ENCODE measurements at places on chromosomes 2 and 18.

- DNase-seq, result no peak
These were observed 51.9 kb downstream of the PTPRM start for GRCh38 chr18:7618891-7619442.

- DNase-seq, result no peak
These were observed 605.0 kb upstream of the RAB6C start for GRCh38 chr2:129374452-129374851.

DNA sequence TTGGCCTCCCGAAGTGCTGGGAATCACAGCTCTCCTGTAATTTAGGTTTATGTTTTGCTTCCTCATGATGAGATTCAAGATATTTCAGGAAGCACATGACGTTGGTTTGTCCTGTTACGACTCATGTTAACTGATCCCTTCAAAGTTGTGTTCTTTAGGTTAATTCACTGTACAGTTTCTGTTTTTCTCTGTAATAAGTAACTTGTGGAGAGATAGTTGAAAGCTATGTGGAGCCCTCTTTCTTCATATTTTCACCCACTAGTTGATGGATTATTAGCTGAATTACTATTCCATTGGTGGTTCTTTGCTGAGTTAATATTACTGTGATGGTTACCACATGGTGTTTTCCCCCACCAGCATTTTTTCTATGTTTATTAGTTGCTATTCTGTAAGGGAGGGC is 18.3 kb upstream of the CHCHD5 start:
- DNase-seq, result no peak

- no peak for DNase-seq
These were observed 5.1 kb downstream of the SPTBN1 start for GRCh38 chr2:54461261-54461660.

GRCh38 chr18:51523671-51524070 is 326.2 kb upstream of the MEX3C start:
- DNase-seq, result no peak

DNA sequence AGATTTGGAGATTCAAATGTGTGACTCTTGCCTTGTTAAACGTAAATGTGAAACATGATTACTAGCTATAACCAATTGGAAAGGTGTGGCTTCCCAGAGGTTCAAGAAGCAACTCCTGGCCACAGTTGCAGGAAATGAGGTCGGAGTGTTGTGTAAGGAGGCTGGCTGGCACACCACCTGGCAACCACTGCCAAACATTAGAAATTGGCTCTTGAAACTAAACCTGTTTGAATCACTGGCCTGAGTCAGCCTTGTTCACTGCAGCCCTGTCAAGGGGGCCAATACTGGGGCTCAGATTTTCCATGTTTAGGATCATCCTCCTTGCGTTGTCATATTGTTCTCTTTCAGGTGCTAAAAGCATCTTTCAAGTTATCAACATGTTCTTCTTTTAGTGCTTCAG is 206.3 kb downstream of the ARL6IP6 start:
- DNase-seq, result no peak

DNA sequence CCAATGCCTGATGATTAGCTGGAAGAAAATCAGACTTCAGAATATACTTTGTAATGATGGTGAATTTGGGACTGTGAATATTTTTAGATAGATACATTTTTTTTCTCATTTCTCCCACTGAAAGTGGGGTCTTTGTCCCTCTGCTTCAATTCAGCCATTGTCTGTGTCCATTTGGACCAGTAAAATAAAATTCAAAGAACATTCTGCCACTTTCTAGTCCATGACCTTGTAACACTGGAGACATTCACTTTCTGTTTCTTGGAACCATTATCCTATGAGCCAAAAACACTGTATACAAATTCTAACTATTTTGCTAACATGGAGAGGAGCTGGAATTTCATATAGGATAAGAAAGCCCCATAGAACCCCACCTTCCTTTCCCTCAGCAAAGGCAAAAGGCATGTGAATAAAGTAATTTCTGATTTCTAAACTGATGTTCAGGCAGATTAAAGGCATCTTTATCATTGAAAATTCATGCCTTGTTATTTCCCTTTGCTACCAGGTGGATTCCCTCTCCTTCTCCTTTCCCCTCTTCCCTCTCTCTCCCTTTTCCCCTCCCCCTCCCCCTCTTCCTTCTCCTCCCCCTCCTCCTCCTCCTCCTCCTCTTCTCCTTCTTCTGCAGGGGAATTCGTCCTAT is 2010.4 kb upstream of the LRRTM1 start:
- DNase-seq, result no peak

DNA sequence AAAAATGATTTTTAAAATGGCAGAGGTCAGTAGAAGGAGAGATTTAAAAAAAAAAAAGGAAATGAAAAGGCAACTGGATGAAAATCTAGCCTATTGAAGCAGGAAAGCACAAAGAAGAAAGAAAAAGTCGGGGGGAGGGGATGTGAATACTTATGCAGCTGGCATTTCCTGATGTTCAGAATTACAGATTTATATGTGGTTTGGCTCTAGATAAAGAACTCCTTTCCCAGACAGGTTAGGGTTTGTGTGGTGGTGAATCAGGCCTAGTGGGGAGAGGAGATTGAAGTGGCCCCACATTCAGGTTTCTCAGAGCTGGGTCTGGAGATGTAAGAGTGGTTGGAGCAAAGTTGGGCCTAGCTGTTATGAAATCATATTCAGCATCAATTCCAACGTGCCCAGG is 394.4 kb downstream of the FIGN start:
- DNase-seq, result no peak

- no peak for DNase-seq
These were observed 155.5 kb downstream of the CLIP4 start for GRCh38 chr2:29270701-29271121.

DNA sequence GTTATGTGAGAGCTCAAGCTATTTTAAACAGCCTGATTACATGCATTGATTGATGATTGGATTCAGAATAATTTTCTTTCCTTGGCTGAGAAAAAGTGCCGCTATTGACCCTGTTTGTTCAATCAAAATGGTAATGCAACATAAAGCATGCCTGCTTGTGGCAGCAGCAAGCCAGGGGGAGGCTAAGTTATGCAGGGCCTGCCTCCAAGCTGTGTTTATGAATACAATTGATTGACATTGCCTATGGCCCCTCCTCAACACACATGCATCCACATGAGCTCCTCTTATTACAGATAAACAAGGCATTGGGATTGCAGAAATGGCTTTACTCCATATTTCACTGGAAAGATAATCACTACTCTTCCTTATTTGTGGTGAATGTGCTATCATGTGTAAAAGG is 395.6 kb downstream of the TDRD15 start:
- no peak for DNase-seq

- no peak for DNase-seq
These were observed 1.8 kb downstream of the SPEG start for GRCh38 chr2:219436491-219436890.

GRCh38 chr18:27239669-27240068 is 54.6 kb upstream of the CHST9 start:
- no peak for DNase-seq

- DNase-seq, result peak; percentile 78
These were observed 25.0 kb downstream of the FN1 start for GRCh38 chr2:215410932-215411285.

DNA sequence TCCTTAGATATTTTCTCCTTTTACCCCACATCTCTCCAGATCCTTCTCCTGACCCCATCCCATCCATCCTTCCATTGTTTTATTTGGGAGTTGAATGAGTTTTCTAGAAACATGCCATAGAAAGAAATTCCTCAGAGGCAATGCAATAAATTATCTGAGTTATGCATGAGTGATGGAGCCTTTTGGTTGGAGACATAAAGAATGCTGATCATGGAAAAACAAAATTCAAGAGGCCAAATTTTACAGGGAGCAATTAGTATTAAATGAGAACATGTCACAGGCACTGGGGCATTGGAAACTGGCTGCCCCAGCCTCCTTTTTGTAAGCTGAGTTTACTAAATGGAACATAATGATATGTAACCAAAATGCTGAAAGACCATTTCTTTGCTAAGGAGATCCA is 74.2 kb upstream of the LCLAT1 start:
- no peak for DNase-seq

- no peak for DNase-seq
These were observed 52.9 kb upstream of the RPL31 start for GRCh38 chr2:100948942-100949811.

GRCh38 chr18:24514439-24514838 is 54.0 kb downstream of the HRH4 start:
- DNase-seq, result peak; percentile 54

DNA sequence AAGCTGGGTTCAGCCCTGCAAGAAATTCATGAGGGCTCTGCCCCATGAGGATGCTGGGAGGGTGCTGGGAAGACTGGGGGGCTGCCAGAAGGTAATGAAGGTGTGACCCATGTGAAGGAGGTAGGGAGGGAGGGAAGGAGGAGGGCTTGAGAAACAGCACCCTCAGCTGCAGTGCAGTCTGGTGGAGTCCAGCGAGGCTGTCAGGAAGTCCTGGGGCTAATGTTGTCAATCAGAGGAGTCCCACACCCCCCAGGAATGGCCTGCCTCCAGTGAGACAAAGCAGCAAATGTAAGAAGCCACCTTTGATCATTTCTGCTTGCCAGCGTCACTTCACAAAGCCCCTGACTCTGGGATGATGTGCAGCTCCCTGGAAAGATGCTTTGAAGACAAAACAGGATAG is 248.4 kb downstream of the SH3BP4 start:
- DNase-seq, result no peak

DNA sequence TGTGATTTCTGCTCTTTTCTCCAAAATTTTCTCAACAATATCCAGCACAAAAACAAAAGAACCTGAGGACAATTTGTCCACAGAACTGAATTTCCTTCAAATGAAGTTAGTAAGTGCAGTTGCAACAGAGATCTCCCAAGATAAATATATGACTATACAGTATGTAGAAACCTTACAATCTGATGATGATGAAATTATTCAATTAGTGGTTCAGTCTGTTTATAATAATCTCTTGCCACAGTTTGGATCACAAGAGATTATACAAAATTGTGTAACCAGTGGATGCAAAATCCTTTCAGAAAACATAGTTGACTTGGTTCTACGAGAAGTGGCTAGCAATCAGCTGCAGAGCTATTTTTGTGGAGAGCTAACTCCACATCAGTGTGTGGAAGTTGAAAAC is 68.7 kb downstream of the FSIP2 start:
- DNase-seq, result no peak

DNA sequence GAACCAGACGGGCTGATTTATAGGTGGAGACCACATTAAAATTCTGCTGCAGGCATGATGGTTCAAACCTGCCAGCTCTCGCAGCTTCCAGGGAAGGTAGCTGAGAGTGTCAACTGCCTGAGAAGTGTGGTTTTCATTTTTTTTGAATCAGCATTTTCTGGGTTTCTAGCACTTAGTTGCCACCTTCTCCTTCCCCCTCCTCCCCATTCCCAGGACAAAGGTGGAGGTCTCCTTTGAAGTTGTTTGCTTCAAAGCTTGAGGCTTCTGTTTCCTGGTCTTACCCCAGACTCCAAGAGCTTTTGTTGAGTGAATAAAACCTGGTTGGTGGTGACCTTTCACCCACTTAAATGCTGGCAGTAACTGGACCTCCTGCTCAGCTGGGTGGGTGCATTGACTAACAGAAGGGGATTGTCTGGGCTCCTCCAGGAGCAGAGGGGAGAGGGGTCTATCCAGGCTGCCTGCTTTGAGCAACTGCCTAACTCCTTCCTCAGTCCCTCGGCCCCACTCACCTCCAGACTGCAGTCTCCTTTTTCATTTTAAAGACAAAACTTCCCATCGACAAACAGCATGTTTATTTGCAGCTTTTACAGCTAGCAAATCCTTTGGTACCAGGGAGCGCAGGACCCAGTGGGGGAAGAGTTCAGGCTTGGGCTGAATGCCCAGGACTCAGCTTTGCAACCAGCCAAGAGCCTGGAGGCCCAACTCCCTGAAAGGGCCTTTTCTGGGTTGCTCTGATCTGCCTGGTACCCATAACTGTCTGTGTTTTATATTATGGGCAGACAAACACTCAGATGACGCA is 3.5 kb downstream of the RHOB start:
- no peak for DNase-seq

DNA sequence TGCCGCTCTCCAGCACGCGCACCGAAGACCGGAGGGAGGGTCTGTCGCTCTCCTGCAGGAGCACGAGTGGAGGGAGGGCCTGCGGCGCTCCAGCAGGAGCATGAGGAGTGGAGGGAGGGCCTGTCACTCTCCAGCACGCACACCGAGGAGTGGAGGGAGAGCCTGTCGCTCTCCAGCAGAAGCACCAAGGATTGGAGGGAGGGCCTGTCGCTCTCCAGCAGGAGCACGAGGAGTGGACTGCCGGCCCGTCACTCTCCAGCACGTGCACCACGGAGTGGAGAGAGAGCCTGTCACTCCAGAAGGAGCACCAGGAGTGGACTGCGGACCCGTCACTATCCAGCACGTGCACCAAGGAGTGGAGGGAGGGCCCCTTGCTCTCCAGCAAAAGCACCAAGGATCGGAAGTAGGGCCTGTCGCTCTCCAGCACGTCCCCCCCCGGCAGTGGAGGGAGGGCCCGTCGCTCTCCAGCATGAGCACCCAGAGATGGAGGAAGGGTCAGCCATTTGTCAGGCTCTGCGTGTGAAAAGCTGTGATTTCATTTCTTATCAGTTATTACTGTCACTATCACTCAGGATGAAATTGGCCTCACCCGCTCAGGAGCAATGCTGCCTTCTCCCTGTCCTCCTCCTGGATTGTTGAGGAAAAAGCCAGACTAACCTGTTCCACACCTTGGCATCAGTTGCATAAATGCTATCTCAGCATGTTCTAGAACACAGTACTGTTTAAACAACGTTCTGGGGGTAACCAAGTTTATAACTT is 35.9 kb downstream of the ADI1 start:
- DNase-seq, result no peak

GRCh38 chr2:223736488-223736887 is 100.9 kb downstream of the AP1S3 start:
- DNase-seq, result no peak

GRCh38 chr18:13553449-13553848 is 172.9 kb downstream of the FAM210A start:
- DNase-seq, result no peak

- no peak for DNase-seq
These were observed 1.3 kb downstream of the PROC start for GRCh38 chr2:127419448-127420038.

DNA sequence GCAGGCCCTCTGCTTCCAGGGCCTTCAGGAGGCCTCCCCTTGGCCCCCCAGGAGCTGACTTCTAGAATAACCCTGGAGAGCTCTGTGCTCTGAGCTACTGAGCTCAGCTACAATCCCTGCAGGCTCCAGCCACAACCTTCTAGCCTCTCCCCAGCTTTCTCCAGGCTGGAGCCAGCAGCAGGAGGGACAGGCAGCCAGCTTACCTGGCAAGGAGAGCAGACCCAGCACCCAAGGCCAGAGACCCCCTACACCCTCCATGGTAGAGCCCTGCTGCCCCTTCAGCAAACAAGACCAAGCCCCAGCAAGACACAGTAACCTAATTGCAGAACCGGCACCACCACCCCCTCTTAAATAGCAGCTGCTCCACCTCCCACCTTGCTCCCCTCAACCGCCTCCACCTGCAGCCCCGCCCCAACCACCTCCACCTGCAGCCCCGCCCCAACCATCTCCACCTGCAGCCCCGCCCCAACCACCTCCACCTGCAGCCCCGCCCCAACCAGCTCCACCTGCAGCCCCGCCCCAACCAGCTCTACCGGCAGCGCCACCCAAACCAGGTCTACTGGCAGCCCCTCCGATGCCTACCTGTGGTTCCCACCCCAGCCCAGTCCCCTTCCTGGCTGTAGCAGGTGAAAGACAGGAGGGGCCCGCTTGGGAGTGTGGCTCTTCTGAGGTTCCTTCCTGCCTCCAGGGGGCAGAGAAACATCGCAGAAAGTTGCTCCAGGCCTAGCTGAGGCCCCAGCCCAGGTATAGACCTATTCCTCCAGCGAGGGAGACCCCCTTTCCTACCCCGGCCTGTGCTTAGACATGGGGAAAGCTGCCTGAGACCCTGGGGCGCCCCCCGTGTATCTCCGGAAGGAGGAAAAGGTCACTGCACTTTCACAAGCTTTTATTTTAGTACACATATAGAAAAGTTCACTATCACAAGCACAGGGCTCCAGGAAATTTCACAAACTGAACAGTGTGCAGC is at the start of gene ASTL:
TSS of gene ASTL (minus strand) at position 324 of the 967 bp plus-strand sequence. CDS start at position 258, 66 bp downstream.
- no peak for DNase-seq

Data from SW 1271 (cell line).